CD4-positive, alpha-beta T cell (primary cell): ENCODE measurements at places on chromosomes 1 and 21.

- DNase-seq, result no peak
These were observed 48.9 kb upstream of the KIF26B start for GRCh38 chr1:245105815-245106410.

DNA sequence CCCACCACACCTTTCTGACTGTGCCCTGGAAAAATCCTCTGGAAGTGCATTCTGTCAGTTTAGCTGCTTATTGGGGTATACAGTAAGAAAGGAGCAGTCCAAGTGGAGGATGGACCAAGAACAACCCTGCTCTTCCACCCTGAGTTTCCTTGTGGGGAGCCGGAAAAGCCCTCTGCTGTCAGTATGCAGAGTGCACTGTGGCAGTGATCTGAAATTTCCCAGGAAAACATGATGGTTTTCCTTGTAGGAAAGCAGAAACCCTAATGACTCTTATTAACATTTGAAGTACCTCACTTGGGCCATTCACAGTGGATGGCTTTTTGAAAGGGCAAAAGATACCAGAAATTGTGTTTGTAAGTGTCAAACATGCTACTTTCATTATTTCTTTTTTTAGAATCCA lies 20.5 kb downstream of the ELAVL4 start:
- no peak for DNase-seq

GRCh38 chr1:244340396-244340795 lies 111.3 kb downstream of the ADSS2 start:
- DNase-seq, result no peak

GRCh38 chr1:15958793-15959192 lies 17.1 kb downstream of the ZBTB17 start:
- no peak for DNase-seq

GRCh38 chr1:116310180-116310579 lies 62.9 kb upstream of the ATP1A1 start:
- no peak for DNase-seq

- no peak for DNase-seq
These were observed 54.5 kb downstream of the ATP1B1 start for GRCh38 chr1:169160845-169161495.

DNA sequence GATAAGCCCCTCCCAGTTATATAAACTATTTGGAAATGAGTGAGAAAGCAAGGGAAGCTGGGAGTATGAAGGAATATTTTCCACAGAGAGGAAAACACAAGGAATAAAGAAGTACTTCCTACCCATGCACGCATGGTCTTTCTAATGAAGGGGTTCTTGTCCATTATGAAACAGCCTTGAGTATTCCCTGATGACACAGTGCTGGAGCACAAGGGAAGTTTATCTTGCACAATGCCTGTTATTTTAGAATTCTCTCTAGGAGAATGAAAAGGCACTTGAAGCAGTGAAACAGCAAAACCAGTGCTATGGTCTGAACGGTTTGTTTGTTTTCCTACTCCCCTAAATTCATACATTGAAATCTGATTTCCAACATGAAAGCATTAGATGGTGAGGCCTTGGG lies 38.6 kb upstream of the ADAMTS1 start:
- no peak for DNase-seq

GRCh38 chr1:171180670-171181069 lies 4.4 kb upstream of the FMO2 start:
- no peak for DNase-seq

DNA sequence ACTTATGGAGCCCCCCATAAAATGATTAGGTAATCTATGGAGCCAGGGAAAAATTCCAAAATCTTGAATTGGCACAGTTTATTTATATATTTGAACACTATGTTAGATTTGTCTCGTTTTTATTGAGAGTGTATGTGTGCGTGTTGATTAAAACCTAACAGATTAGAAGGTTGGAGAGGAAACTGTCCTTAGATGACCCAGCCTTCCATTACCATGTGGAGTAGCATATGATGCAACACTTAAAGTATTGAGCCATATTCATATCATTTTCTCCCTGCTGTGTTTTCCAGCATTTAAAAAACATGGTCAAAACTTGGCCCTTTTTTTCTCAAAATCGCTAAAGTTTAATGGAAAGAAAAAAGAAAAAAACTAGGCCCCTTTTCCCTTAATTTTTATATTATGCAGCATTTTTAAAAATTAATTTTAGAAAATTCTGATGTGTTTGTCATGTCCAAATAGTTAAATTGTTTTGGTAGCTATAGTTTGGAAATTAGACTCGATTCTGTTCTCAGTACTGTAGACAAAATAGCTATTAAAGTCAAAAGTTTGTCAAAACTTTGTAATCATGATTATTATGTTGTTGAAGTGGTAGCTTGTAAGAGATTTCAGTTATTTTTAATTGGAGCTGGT lies 2.3 kb downstream of the LRRC8D start:
- no peak for DNase-seq

DNA sequence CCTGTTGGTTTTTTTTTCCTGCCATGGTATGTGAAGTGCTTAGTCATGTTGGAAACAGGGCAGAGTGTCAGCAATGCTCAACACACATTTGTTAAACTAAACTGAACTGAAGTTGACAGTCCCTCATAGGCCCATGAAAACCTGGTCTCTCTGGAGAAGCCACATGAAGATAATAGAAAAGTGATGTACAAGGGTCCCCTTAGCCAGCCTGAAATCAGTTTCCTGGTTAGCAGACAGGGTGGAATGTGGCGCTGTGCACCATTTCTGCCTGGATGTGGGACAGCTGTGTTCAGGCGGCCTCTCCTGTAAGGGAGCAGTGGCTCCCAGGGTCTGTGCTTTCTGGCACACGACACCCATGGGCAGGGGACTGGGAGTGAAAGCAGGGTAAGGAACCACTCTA lies 9.9 kb upstream of the CHI3L1 start:
- DNase-seq, result no peak

- DNase-seq, result no peak
These were observed 36.6 kb upstream of the NHLH2 start for GRCh38 chr1:115877511-115877910.

DNA sequence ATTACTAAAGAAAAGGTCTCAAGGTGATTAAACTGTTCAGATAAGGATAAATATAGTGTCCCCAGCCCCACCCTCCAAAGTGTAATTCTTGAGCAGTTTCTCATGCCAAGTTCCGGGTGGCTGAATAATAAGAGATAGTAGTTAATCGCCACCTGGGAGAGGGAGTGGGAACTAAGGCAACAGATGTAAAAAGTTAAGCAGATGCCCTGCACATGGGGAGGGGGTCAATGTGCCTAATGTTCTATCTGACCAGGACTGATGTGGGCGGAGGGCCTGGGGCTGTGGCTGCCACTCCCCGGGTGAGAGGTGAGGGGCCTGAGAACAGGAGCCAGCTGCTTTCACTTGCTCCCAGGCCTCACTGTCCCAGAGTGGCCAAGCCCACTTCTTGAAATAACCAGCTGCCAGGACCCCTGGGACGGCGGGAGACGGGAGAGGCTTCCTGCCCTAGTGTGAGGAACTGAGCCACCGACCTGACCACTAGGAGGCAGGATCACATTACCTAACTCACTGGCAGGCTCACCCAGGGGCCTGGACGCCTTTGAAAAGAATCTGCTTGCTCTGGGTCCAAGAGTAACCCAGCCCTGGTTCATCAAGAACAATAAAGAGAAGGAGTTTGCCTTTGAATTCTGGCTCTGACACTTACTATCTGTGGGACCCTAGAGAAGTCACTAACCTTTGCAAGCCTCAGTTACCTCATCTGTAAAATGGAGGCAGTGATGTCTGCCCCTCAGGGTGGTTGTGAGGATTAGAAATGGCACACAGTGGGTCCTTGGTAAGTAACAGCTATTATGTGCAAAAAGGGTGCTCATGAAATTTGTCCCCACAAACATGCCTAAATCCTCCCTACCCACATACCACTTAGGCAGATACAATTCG lies 179.2 kb downstream of the ATG4C start:
- DNase-seq, result peak; percentile 17

DNA sequence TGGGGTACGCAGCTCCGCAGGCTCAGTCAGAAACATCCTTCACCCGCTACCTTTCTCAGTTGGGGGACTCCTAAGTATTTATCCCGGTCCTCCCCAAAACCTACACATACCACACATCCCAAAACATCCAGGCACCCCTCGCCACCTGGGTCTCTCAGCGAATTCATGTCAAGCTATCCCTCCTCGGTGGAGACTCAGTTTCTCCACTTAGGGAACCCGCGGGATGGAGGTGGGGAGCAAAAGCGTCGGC lies 1.3 kb upstream of the ZBTB7B start:
- DNase-seq, result no peak

DNA sequence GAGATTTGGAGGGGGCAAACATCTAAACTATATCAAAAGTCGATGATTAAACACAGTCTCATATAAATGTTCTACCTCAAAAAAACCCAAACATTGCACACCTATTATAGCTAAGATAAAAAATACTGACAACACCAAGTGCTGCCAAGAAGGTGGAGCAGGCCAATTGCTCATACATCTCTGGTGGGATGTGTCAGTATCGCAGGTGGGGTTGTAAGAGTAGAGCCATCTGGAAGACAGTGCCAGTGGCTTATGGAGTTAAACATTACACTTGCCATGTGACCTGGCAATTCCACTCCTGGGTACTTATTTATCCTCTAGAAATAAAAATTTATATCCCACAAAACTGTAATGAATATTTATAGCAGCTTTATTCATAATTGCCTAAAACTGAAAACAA lies 213.4 kb downstream of the DISC1 start:
- DNase-seq, result no peak

DNA sequence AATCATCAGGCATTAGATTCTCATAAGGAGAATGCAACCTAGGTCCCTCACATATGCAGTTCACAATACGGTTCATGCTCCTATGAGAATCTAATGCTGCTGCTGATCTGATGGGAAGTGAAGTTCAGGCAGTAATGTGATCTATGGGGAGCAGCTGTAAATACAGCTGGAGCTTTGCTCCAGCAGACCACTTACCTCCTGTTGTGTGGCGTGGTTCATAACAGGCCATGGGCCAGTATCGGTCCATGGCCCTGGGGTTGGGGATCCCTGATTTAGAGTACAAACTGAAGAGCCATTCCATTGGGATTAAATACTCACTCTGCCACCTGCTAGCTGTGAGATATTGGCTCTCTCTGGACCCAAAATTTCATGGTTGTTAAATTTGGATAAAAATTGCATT lies 244.6 kb upstream of the POGK start:
- DNase-seq, result no peak

GRCh38 chr1:5903680-5904079 lies 88.5 kb downstream of the NPHP4 start:
- no peak for DNase-seq

DNA sequence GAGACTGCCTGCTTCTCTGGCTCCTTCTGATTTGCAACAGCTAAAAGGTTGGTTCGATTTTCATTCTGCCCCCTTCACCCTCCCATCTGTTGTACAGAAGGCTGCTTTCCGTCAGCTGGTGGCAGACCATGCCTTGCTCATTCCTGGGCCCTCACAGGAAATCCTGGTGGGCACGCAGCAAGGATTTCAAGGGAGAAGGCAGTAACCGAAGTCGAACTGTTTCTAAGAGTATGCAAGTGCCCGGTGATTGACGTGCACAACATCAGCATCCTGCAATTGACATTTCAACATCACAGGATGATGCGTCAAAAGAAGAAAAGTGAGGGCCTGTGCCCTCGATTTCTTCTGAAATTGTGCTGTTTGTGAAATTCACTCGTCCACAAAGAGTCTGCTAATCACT lies 83.8 kb downstream of the PLPP3 start:
- no peak for DNase-seq

GRCh38 chr1:77039739-77040138 lies 172.5 kb downstream of the ST6GALNAC5 start:
- DNase-seq, result no peak

GRCh38 chr1:228691211-228691610 lies 44.1 kb upstream of the RHOU start:
- DNase-seq, result no peak

GRCh38 chr1:117664314-117664713 lies 58.5 kb downstream of the TENT5C start:
- no peak for DNase-seq

DNA sequence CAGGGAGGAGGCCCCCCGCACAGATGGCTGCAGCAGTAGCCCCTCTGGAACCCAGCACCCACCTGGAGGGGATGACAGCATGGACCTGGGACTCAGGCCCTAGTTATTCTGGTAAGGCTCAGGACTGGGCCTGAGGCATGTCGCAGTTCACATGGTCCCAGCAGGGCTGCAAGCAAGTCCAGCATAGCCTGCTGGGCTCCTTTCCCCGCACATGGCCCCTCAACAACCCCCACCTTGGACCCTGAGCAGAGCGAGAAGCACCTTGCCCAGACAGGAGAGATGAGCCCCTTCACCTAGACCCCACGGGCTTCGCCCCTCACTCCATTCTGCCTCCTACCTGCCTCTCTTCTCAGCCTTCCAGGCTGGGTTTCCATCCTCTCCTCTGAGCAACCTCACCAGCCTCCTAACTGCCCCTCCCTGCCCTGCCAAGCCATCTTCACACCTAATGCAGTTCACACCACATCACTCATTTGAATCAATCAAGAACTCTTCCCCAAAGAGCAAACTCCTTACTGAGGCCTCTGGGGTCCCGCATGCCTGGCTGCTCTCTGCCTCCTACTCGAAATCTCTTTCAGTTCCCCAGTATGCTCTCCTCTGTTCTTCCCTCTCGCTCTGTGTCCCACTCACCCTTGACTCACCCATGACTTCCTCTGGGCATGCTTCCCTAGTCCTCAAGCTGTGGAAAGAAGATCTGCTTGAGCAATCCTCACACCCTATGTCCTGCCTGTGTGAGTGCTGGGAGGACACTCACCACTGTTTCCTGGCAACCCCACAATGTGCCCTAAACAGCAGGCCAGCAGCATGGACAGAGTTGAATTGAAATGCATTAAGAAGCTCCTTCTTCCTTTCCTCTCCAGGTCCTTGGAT lies 9.4 kb upstream of the THEMIS2 start:
- DNase-seq, result no peak

GRCh38 chr21:43811262-43812105 lies 22.1 kb downstream of the RRP1 start:
- DNase-seq, result no peak

DNA sequence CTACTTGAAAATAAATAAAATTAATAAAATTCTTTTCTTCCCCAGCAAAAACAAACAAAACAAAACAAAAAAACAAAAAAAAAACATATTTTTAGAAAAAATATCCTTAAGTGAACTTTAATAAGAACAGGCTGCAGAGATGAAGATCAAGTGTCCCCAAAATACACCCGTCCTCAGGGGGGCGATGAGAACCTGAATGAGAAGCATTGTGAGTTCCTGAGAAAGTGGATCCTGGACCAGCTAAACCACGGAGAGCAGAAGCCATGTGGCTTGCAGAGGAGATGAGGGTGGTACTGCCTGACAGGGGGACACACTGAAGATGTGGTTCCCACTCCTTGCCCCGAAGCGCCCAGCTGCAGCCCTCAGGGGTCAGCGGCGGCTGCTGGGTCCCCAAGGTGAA lies 89.3 kb downstream of the ITPKB start:
- DNase-seq, result no peak

GRCh38 chr1:154129391-154129970 lies 25.4 kb downstream of the NUP210L start:
- DNase-seq, result no peak

GRCh38 chr1:78370779-78371482 lies 119.8 kb upstream of the PTGFR start:
- DNase-seq, result no peak

DNA sequence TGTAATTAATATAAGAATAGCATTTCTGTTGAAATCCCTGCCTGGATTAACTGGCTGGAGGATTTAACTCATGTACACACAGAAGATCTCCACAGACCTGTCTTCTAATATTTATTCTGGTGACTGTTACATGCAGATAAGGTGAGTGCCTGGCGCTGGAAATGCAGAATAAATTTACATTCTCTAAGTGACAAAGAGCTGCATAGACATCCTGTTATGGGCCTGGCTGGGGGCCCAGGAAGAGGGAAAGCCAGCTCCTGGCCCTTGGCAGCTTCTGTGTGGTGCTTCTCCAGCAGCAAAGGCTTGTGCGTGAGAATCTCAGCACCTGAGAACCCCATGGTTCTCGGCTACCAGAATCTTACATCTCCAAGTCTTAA lies 446.6 kb downstream of the PTPRU start:
- no peak for DNase-seq
